Glutamatergic neuron (in vitro differentiated cells): ENCODE measurements at places on chromosomes 2 and 18.
A peak's percentile ranks its signal among the peaks of the same experiment; 100 is the strongest.

GRCh38 chr2:173553593-173553992 is 198.9 kb downstream of the CDCA7 start:
- H3K4me1 ChIP-seq: peaks cover 20% of the 10 kb centered on the region
- peaks cover 2% of the 10 kb centered on the region for H3K27me3 ChIP-seq
- DNase-seq: no peak
- H3K4me3 ChIP-seq: no peak overlapping the region

- peaks cover 15% of the 10 kb centered on the region for H3K4me1 ChIP-seq
- H3K36me3 ChIP-seq: no peaks in the 10 kb centered on the region
- no peak overlapping the region for H3K27ac ChIP-seq
- no peak overlapping the region for H3K4me3 ChIP-seq
Measured at GRCh38 chr2:231127936-231128335, 3.1 kb upstream of the HTR2B start.

- no peak for DNase-seq
- peaks cover 34% of the 10 kb centered on the region for H3K4me1 ChIP-seq
- H3K27me3 ChIP-seq: peaks cover 8% of the 10 kb centered on the region
Measured at GRCh38 chr2:64325852-64326577, 127.9 kb upstream of the LGALSL start.

- DNase-seq: no peak
- H3K27me3 ChIP-seq: no peaks in the 10 kb centered on the region
- H3K36me3 ChIP-seq: no peaks in the 10 kb centered on the region
- no peak overlapping the region for H3K27ac ChIP-seq
Measured at GRCh38 chr2:99084256-99084655, 57.3 kb upstream of the C2orf15 start.

- no peaks in the 10 kb centered on the region for H3K4me1 ChIP-seq
- peaks cover 3% of the 10 kb centered on the region for H3K27me3 ChIP-seq
- H3K36me3 ChIP-seq: peaks cover 6% of the 10 kb centered on the region
- peak overlapping the region; percentile 47 for H3K4me3 ChIP-seq
Measured at GRCh38 chr2:109087055-109087663, 41.8 kb upstream of the SH3RF3 start.

GRCh38 chr2:220228310-220229006 is 601.0 kb downstream of the SLC4A3 start:
- DNase-seq: no peak
- H3K27me3 ChIP-seq: no peaks in the 10 kb centered on the region
- H3K4me3 ChIP-seq: no peak overlapping the region
- H3K4me1 ChIP-seq: no peaks in the 10 kb centered on the region
- H3K27ac ChIP-seq: no peak overlapping the region

DNA sequence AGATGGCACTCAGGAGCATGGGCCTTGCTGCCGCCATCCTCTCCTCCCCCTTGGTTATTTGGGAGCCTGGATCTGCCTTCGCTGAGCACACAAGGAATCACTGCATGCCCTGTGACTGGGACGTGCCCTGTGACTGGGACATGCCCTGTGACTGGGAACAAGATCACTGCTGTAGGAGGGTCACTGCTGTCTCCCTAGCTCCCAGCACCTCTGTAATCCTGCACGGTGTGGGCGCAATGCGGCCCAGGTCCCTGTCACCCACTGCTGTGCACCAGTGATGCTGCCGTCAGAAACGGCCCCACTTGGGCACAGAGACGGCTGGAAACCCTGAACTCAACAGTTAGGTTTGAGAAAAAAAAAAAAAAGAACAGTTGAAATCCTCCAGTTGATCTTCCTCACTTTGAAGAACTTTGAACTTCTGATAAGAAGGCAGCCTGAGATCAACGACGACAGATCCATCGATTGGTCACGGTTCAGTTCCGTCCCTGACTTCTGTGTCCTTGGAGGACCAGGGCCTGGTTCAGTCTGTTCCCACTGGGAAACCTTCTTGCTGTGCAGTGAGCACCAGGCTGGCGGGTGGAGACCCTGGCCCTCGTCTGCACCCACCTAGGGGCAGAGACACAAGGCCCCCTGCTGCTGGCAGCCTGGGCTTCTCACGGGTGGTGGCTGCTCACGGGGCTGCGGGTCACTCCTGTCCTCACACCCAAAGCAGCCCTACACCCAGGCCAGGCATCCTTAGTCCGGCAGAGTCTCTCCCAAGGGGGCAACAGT is 125.9 kb downstream of the PXDN start:
- no peak for DNase-seq
- no peaks in the 10 kb centered on the region for H3K27me3 ChIP-seq
- H3K4me3 ChIP-seq: no peak overlapping the region
- peaks cover 18% of the 10 kb centered on the region for H3K36me3 ChIP-seq

GRCh38 chr2:140117386-140117785 is 1337.2 kb upstream of the NXPH2 start:
- H3K4me3 ChIP-seq: no peak overlapping the region
- no peaks in the 10 kb centered on the region for H3K27me3 ChIP-seq
- peaks cover 2% of the 10 kb centered on the region for H3K4me1 ChIP-seq
- H3K36me3 ChIP-seq: no peaks in the 10 kb centered on the region
- H3K27ac ChIP-seq: no peak overlapping the region

- DNase-seq: no peak
- no peaks in the 10 kb centered on the region for H3K36me3 ChIP-seq
- H3K27ac ChIP-seq: no peak overlapping the region
- H3K4me3 ChIP-seq: no peak overlapping the region
- H3K4me1 ChIP-seq: peaks cover 2% of the 10 kb centered on the region
- no peaks in the 10 kb centered on the region for H3K27me3 ChIP-seq
Measured at GRCh38 chr2:118375907-118376485, 287.7 kb downstream of the INSIG2 start.

- H3K4me3 ChIP-seq: no peak overlapping the region
- H3K27me3 ChIP-seq: peaks cover 10% of the 10 kb centered on the region
- H3K27ac ChIP-seq: no peak overlapping the region
- peak; percentile 7 for DNase-seq
- no peaks in the 10 kb centered on the region for H3K36me3 ChIP-seq
- H3K4me1 ChIP-seq: peaks cover 15% of the 10 kb centered on the region
Measured at GRCh38 chr2:23510471-23510870, 125.5 kb downstream of the KLHL29 start.

DNA sequence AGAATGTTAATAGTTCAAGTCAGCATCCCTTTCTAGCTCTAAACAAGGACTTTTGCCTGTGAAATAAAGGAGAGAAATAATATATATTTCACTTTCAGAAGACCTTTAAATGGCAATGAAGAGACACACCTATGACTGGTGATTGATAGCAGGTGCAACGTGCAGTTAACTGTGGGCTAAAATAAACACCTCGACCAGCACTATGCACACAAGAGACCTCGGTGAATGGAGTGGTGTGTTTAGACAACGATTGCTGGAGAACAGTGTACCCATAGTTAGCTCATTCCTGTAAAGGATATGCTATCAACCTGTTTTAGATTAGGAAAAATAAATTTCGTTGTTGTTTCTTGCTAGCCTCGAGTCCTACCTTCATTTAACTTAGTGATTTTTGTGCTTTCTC is 143.4 kb downstream of the NR4A2 start:
- no peak for DNase-seq
- no peak overlapping the region for H3K4me3 ChIP-seq
- H3K27me3 ChIP-seq: no peaks in the 10 kb centered on the region
- no peak overlapping the region for H3K27ac ChIP-seq

GRCh38 chr18:76339246-76339620 is 155.8 kb downstream of the ZNF516 start:
- no peak for DNase-seq
- H3K36me3 ChIP-seq: peaks cover 6% of the 10 kb centered on the region
- no peak overlapping the region for H3K27ac ChIP-seq
- no peaks in the 10 kb centered on the region for H3K27me3 ChIP-seq
- no peaks in the 10 kb centered on the region for H3K4me1 ChIP-seq
- no peak overlapping the region for H3K4me3 ChIP-seq

DNA sequence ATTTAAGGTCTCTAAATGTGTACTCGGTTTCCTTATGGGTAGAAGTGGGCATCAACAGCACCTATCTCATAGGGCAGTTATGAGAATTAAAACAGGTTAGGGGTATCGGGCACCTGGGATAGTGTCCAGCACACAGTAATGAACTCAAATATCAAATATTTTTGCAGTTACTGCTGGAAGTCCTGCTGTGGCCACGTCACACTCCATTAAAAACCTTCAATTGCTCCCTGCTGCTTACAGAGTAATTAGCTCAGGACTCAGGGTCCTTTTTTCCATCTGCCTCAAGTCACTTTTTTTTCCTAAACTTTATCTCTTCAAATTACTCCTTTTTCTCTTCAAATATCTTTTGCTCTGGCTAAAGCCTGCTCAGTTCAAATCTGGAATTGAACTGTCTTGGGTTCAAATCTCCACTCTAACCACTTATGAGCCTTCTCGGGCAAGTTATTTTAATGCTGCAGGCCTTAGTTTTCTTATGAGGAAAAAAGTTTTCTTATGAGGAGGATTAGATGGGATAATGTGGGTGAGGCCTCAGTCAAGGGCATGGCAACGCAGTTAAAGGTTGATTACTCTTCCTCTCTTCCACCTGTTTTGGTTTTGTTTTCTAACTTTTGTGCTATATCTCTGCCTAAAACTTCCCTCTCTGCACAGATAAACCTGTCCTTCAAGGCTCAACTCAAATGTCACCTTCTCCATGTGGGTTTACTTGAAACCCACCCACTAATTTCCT is 36.6 kb downstream of the SPRED2 start:
- H3K4me3 ChIP-seq: peak overlapping the region; percentile 39
- peaks cover 29% of the 10 kb centered on the region for H3K4me1 ChIP-seq
- H3K36me3 ChIP-seq: no peaks in the 10 kb centered on the region
- DNase-seq: no peak
- H3K27me3 ChIP-seq: no peaks in the 10 kb centered on the region

GRCh38 chr2:160568856-160569255 is 75.2 kb upstream of the RBMS1 start:
- DNase-seq: no peak
- no peak overlapping the region for H3K27ac ChIP-seq
- H3K4me3 ChIP-seq: no peak overlapping the region
- no peaks in the 10 kb centered on the region for H3K27me3 ChIP-seq
- H3K4me1 ChIP-seq: no peaks in the 10 kb centered on the region
- peaks cover 1% of the 10 kb centered on the region for H3K36me3 ChIP-seq

DNA sequence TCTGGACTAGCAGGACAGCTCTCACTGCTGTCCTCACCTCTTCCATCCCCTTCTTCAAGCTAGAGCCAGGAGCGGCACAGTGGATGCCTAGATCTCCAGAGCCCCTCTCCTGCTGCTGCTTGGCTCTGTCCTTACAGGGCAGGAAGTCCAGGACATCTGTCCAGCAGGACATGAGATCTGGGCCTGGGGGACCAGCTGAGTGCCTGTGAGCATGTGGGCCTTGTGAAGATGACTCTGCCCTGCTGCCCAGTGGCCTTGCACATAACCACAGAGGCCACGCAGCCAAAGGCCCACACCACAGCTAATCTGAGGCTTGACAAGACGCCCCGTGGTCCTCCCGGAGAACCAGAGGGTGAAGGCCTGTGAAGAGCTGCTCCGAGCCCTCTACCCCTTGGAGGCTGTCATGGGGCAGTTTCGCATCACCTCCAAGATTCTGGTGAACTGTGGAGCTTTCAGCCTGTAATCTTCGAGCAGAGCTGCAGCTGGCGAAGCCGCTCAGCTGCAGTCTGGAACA is 516.7 kb upstream of the HS6ST1 start:
- H3K27me3 ChIP-seq: no peaks in the 10 kb centered on the region
- H3K27ac ChIP-seq: no peak overlapping the region
- H3K36me3 ChIP-seq: no peaks in the 10 kb centered on the region
- no peaks in the 10 kb centered on the region for H3K4me1 ChIP-seq

DNA sequence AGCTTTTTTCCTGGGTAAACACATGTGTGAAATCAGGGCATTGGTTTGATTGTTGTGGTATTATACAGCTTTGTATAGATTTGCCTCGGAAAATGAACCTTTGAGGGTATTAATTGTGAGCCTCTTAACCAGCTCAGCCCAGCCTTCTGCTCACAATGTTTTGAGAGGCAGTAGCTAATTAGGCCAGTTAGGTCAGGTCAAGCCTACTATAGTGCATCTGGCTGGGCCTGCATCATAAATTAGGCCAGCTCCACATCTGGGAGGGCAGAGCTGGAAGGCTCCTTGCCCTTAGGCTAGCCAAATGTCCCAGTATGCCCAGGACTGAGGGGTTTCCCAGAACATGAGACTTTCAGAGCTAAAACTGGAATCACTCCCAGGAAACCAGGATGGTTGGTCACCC is 43.0 kb downstream of the LRATD1 start:
- peaks cover 15% of the 10 kb centered on the region for H3K4me1 ChIP-seq
- no peaks in the 10 kb centered on the region for H3K36me3 ChIP-seq
- H3K4me3 ChIP-seq: no peak overlapping the region
- no peak overlapping the region for H3K27ac ChIP-seq

- H3K27me3 ChIP-seq: no peaks in the 10 kb centered on the region
- no peaks in the 10 kb centered on the region for H3K4me1 ChIP-seq
- H3K27ac ChIP-seq: no peak overlapping the region
- no peak for DNase-seq
- no peak overlapping the region for H3K4me3 ChIP-seq
- H3K36me3 ChIP-seq: no peaks in the 10 kb centered on the region
Measured at GRCh38 chr2:72533765-72534164, 292.1 kb downstream of the EXOC6B start.

DNA sequence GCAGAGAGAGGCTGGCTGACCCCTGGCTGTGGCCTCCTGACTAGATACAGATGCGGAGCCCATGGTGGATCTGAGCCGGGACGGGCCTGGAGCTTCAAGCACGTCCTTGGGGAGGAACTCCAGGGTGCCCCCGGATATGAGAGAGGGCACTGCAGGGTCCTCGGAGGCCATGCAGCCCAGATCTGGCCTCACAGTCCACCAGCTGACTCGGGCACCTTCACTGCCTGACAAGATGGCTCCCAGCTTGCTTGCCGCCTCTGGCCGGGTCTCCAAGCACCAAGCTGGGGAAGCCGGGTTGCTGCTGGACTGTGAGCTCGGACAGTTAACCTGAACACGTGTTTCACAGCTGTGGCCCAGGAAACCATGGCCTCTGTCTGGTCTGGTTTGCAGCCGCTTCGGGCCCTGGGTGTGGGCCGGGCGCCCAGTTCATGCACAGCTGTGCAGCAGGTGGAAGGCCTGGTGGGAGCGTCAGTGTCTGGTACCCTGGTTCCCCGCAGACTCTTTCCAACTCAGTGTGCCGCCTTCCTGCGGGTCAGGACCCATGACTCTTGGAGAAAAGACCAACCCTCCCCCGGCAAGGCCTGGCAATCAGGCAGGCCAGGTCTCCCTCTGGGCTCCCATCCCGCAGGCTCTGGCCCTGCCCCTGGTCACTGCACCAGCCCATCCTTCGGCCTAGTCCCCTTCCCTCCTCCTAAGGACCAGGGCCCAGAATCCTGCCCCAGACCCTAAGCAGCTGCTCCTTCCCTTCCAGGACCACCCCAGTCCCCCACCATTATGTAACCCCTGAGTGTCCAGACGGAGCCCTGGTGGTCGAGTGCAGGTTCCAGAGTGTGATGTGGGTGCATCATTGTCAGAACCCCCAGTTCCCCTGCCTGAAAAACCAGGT is 74.6 kb upstream of the OTOS start:
- DNase-seq: no peak
- peaks cover 12% of the 10 kb centered on the region for H3K4me1 ChIP-seq
- H3K27me3 ChIP-seq: no peaks in the 10 kb centered on the region

- no peak for DNase-seq
- peaks cover 16% of the 10 kb centered on the region for H3K4me1 ChIP-seq
- H3K27ac ChIP-seq: peak overlapping the region; percentile 26
- peak overlapping the region; percentile 81 for H3K4me3 ChIP-seq
Measured at GRCh38 chr2:136115183-136115761, 2.7 kb downstream of the CXCR4 start.

GRCh38 chr18:54147439-54147838 is 77.0 kb downstream of the MBD2 start:
- no peaks in the 10 kb centered on the region for H3K4me1 ChIP-seq
- peaks cover 6% of the 10 kb centered on the region for H3K36me3 ChIP-seq
- no peak overlapping the region for H3K4me3 ChIP-seq
